ENCODE measurements at places on chromosomes 3 and 15.

DNA sequence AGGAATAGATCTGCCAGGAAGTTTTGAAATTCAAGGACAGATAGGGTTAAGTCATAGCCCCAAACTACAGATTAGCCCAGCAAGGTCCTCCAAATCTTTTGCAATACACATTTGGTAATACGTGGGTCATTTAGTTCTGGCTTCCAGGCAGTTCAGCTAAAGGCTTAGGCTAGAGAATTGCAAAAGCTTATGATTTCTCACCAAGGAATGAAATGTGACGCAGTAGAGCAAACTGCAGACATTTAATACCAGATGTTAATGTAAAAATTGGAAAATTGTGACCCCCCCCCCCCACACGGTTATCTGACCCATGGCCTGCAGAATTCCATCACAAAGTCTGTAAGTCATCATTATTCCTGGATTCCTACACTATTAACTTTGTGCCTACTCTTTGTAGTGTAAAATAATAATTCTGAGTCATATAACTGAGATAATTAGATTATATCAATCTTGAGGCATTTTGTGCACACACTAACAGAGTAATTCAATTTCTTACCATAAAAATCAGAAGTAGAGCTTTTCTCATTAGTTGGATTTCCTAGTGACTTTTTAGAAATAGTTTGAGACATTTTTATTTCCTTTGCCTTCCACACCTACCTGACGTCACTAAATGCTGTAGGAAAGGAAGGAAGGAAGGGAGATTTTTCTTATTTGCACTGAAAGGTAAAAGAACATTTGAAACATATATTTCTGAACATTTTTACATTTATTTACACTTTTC lies 235.2 kb downstream of the DTWD1 start:
- DNase-seq = no peak

DNA sequence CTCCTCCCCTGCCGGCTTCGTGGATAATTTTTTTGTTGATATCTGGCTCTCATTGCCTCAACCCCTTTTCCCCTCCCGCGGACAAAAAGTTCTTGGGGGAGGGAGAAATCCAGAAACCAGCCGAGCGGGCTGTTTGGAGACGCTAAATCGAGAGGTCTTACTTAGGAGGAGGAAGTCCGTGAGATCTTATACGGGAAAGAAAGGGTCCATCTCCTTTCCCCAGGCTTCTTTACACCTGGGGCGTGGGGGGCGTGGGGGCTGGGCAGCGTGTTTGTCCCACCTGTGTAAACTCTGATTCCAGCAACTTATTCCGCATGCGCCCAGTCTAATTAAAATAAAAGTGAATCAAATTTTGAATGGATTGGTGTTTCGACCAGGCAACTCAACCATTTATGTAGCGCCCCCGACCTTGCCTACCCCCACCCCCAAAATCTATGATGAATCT lies 364 bp upstream of the CADPS start:
- no peak for DNase-seq

GRCh38 chr3:16849229-16849628 lies 35.5 kb upstream of the PLCL2 start:
- DNase-seq = peak; percentile 72

GRCh38 chr3:194952841-194953241 lies 267.2 kb downstream of the FAM43A start:
- DNase-seq = no peak

GRCh38 chr3:46301122-46301835 lies 52.6 kb upstream of the CCR2 start:
- DNase-seq = no peak

- no peak for DNase-seq
These were observed 35.0 kb downstream of the KBTBD8 start for GRCh38 chr3:67033079-67033478.

- no peak for DNase-seq
These were observed 74.6 kb upstream of the FLNB start for GRCh38 chr3:57933602-57934001.

- DNase-seq = no peak
These were observed 66.8 kb upstream of the PTX3 start for GRCh38 chr3:157369727-157370421.

GRCh38 chr3:138396752-138397410 lies 37.5 kb upstream of the ESYT3 start:
- DNase-seq = no peak

DNA sequence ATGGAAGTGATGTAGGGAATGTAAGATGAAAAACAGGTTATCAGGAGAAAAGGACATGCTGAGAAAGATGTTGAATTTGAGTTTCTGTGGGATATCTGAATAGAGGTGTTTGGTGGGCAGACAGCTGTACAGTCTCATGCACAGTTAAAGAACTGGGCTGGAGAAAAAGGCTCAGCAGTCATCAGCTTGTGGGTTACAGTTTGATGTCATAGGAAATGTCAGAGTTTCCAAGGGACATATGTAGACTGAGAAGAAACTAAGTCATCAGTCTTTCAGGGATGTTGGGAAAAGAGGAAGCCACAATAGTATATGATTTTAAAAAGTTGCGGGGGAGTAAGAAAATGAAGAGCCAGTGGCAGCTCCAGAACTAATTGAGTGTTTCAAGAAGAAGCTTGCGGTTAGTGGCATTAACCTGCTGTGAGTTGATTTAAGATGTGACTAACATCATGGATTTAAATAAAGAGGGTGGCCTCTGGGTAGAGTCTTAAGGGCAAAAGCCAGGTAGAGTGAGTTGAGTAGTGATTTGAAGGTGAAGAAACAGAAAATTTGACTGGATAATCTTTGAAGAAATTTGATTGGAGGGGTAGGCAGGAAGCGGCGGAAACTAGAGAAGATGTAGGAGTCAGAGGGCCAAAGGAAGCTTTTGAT lies 24.6 kb downstream of the GORASP1 start:
- no peak for DNase-seq

GRCh38 chr3:58408906-58409305 lies 24.7 kb downstream of the PDHB start:
- DNase-seq = no peak

DNA sequence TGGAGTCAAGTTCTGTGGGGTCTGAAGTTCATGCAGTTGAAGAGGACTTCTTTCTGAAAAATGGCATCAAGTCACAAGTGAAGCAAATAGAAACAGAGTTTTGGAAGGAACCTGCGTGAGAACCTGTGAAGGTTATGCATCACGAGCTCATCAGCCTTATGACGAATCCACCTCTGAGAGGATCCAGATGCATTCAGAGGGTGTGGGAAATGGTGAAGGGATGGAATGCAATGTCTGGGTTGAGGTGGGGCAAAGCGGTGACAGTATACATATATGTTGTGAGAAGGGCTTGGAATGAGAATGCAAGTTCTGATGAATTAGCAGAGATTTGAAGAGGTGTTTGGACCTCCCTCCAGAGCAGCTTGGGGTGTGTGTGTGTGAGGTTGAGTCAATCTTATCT lies 382.1 kb upstream of the TBL1XR1 start:
- DNase-seq = no peak

- peak; percentile 85 for DNase-seq
These were observed 173.8 kb upstream of the BCL6 start for GRCh38 chr3:187919048-187919447.

DNA sequence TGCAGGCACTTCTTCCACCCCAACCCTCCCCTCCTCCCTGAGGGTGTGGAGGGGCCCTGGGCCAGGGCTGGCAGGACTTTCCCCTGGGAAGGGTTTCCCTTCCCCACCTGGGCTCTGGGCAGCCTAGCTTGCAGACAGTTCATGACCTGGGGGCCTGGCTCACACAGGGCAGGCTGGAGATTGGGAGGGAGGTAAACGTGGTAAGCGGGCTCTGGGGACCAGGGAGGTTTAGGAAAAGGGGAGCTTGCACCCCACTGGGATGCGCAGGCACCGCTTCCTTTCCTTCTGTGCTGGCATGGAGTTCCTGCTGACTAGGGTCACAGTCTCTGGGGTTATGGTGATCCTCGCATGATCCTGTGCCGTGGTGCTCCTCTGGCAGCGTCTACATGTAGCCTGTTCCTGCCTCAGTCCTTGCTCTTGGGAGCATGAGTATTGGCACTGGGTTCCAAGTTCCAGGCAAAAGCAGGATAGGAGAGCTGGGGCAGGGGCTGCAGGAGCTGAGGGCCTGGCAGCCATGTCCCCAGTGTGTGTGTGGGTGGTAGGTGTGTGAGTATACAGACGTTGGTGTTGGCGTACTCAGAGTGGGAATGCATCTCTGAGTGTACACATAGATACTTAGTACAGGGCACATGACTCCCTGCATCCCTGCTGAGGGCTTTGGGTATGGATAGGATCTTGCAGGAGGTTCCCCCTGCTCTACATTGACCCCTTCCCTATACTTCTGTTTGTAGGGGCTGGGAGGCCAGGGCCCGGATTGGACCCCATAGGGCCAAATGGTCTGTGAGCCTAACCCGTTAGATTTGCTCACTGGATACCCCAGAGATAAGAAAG lies 6.9 kb downstream of the GLYCTK start:
- no peak for DNase-seq
